ENCODE measurements at places on chromosomes 16 and 17. TPM values are rescaled to one million over a fixed set of nuclear protein-coding genes. Genes with fewer than 3 reads are reported as not detected.

RHOT2 gene
- total RNA-seq: 182 TPM

DNA sequence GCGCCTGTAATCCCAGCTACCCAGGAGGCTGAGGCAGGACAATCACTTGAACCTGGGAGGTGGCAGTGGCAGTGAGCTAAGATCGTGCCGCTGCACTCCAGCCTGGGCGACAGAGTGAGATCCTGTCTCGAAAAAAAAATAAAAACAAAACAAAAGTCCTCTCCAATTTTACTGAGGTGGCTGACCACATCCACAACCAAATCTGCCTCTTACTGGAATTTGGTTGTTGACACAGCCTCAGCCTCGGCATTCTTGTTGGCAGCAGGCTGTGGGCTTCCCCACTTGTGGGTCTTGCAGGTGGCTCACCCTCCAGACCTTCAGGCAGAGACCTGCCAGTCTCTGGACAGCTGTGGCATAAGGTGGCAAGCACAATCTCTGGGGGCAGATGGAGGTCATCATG is 15.6 kb downstream of the B4GALNT2 start:
- no peak for DNase-seq
- no peaks in the 10 kb centered on the region for H3K4me1 ChIP-seq
- no peaks in the 10 kb centered on the region for H3K36me3 ChIP-seq

OSGIN1 gene
- total RNA-seq: 11.9 TPM

DNA sequence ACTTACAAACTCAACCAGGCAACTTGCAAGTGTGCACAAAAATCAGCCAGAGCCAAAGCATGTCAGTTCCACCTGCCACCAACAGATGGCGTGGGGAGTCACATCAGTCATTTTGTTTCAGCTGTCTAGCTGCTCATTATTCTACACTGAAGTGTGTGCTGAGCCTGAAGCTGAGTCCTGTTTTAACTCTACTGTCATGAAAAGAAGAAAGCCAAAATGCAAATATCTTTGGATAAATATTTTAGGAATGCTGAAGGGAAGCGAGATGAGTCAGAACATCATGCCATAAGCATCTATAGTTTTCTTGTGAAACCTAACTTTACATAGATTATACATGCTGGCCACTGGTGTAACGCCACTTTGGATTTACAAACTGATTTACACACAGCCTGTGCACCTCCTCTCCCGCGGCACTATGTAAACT is 172.6 kb downstream of the CDK5R1 start:
- DNase-seq: peak; percentile 73
- H3K4me3 ChIP-seq: no peak overlapping the region
- H3K27ac ChIP-seq: no peak overlapping the region
- no peaks in the 10 kb centered on the region for H3K27me3 ChIP-seq
- H3K4me1 ChIP-seq: no peaks in the 10 kb centered on the region

DNA sequence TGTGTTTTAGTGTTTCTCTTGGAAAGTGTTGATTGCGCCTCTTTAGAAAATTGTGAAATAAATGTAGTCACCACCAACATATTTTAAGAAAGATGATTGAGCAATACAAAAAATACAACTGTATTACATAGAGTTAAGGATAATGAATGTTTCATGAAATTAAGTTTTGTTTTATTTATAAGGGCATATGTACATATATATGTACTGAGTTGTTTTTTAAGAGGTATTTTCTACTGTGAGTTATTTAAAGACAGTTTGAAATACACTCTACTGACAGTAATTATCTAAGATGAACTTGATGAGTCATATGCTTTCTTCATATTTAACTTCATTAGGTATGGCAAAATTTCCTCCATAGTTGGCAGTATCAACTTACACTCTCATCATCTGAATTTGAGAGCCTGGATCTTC is 411.7 kb downstream of the HS3ST3B1 start:
- no peak for DNase-seq
- H3K27me3 ChIP-seq: no peaks in the 10 kb centered on the region
- H3K36me3 ChIP-seq: no peaks in the 10 kb centered on the region
- H3K4me3 ChIP-seq: no peak overlapping the region

DNA sequence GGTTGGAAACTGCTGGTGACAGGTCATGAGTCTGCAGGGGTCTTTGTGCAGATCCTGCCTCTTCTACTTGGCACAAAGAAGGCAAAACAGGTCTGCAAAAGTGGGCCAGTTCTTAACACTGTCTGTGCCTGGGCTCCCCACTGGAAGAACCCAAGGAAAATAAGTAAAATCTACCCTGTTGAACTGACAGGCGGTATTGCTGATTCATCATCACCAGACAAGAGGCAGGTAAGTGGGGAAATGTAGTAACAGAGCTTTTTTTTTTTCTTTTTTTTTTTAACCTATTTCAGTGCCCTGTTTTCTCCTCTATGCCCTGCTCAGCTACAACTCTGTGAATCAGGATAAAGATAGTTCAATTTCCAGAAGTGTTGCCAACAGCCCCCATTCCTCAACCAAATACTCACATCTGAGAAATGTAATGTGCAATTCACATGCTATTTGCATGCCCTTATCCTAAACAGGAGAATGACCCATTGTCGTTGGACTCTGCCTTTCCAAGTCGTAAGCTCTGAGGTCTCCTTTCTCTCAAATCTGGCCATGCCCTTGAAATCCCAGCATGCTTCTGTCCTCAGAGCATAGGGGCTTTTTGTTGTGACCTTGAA is 237.0 kb downstream of the SOX9 start:
- no peak for DNase-seq
- H3K4me1 ChIP-seq: no peaks in the 10 kb centered on the region

- peaks cover 23% of the 10 kb centered on the region for H3K27me3 ChIP-seq
- H3K36me3 ChIP-seq: peaks cover 4% of the 10 kb centered on the region
- peak overlapping the region; percentile 23 for H3K4me3 ChIP-seq
- peak; percentile 56 for DNase-seq
- peak overlapping the region; percentile 59 for H3K27ac ChIP-seq
Measured at GRCh38 chr16:1991135-1991551, 1.4 kb downstream of the SYNGR3 start.

PARD6A gene
- 10.3 TPM for total RNA-seq

SLC16A6 gene
- total RNA-seq: 0.19 TPM

DNA sequence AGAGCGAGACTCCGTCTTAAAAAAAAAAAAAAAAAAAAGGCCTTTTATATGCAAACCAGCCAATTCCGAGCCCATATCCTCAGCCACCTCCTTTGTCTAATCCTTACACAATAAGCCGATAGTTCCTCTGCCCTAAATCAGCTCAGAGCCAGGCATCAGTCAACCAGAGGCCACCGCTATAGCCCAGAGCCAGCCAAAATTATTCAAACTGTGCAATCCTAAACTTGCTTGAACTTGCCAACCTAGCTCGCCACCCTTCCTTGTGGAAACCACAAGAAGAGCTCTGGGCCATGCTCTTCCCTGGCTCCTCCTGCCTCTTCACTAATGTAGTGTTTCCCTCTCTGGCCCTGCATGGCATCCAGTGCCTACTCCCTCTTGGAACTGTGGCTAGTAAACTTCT is 17.7 kb downstream of the ITGAL start:
- no peak overlapping the region for H3K4me3 ChIP-seq
- H3K27me3 ChIP-seq: no peaks in the 10 kb centered on the region
- no peak for DNase-seq
- H3K4me1 ChIP-seq: no peaks in the 10 kb centered on the region

GRCh38 chr17:66494023-66494803 is 191.8 kb downstream of the PRKCA start:
- DNase-seq: no peak
- H3K4me3 ChIP-seq: no peak overlapping the region
- no peaks in the 10 kb centered on the region for H3K36me3 ChIP-seq
- H3K27ac ChIP-seq: no peak overlapping the region
- no peaks in the 10 kb centered on the region for H3K27me3 ChIP-seq

TEFM gene
- total RNA-seq: 12.4 TPM

DNA sequence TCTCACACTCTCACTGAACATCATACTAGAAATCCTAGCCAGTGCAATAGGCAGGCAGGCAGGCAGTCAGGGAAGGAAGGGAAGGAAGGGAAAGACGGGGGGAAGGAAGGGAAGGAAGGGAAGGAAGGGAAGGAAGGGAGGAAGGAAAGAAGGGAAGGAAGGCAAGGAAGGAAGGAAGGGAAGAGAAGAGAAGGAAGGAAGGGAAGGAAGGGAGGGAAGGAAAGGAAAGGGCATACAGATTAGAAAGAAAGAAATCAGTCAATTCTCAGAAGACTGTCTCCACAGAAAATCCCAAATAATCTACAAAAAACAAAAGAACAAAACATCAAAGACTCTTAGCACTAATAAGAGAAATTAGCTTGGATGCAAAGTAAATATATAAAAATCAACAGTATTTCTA is 93.9 kb downstream of the CPPED1 start:
- no peaks in the 10 kb centered on the region for H3K27me3 ChIP-seq
- no peaks in the 10 kb centered on the region for H3K4me1 ChIP-seq
- no peak overlapping the region for H3K4me3 ChIP-seq
- H3K36me3 ChIP-seq: no peaks in the 10 kb centered on the region
- no peak for DNase-seq
- H3K27ac ChIP-seq: no peak overlapping the region

GRCh38 chr17:30376621-30377452 is 1.9 kb upstream of the CPD start:
- peaks cover 4% of the 10 kb centered on the region for H3K4me1 ChIP-seq
- no peaks in the 10 kb centered on the region for H3K36me3 ChIP-seq
- H3K27ac ChIP-seq: peak overlapping the region; percentile 48
- H3K4me3 ChIP-seq: no peak overlapping the region
- peak; percentile 34 for DNase-seq

ZFHX3 gene
- total RNA-seq: 10.5 TPM

DNA sequence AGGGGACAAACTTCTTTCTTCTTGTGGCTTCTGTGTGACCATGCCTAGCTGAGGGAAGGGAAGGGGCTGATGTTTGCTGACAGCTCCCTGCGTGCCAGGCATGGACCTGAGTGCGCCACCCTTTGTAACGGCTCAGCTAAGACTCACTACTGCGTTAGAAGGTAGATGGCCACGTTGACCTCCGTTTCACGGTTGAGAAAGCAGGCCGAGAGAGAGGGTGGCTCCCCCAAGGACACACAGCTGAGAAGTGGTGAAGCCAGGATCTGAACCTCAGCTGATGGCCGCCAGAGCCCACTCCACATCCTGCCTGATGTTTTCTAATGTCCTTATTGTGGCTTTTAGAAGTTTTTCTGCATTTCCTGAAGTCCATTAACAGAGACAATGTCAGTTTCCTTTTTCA is 45.1 kb downstream of the RGS9 start:
- no peaks in the 10 kb centered on the region for H3K27me3 ChIP-seq
- no peak overlapping the region for H3K27ac ChIP-seq
- H3K4me1 ChIP-seq: no peaks in the 10 kb centered on the region
- H3K4me3 ChIP-seq: no peak overlapping the region
- no peak for DNase-seq
- H3K36me3 ChIP-seq: no peaks in the 10 kb centered on the region

TBC1D28 gene
- not detected for total RNA-seq

GRCh38 chr17:3316836-3317235 is 18.7 kb upstream of the OR3A1 start:
- no peaks in the 10 kb centered on the region for H3K27me3 ChIP-seq
- H3K4me1 ChIP-seq: no peaks in the 10 kb centered on the region
- H3K36me3 ChIP-seq: no peaks in the 10 kb centered on the region
- no peak overlapping the region for H3K4me3 ChIP-seq
- no peak for DNase-seq
- H3K27ac ChIP-seq: no peak overlapping the region

DNA sequence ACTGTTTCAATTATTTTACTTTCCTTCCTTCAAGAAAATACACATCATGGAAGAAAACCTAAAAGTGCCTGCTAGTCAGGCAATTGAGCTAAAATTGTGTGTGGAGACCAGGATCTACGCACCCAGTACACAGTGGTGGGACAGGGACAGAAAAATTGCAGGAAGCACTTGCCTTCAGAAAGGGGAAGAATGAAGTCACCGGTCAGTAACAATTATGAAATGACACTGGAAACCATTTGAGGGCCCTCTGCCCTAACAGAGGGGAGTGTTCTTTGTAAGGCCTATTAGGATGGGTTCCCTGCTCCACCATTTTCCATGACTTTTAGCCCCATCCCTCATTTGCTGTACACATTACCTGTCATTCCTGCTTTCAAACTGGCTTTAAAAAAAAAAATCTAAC is 4.5 kb upstream of the PHAF1 start:
- no peaks in the 10 kb centered on the region for H3K36me3 ChIP-seq
- DNase-seq: no peak
- H3K27ac ChIP-seq: peak overlapping the region; percentile 30
- H3K4me1 ChIP-seq: no peaks in the 10 kb centered on the region

CES5A gene
- total RNA-seq: not detected

MT1G gene
- 243 TPM for total RNA-seq

- H3K27ac ChIP-seq: peak within 1 kb of the TSS; percentile 82
- H3K4me3 ChIP-seq: peak within 1 kb of the TSS; percentile 100
- peaks cover 9% of the 10 kb centered on the region for H3K4me1 ChIP-seq
- peak; percentile 78 for DNase-seq
- H3K27me3 ChIP-seq: no peaks in the 10 kb centered on the region
- H3K36me3 ChIP-seq: no peaks in the 10 kb centered on the region
Measured at GRCh38 chr17:82212331-82213250, at the start of gene CCDC57. CCDC57 (minus strand) TSS chr17:82212842; CDS start chr17:82201944, 10,898 bp downstream.

- no peaks in the 10 kb centered on the region for H3K27me3 ChIP-seq
- DNase-seq: no peak
- no peaks in the 10 kb centered on the region for H3K36me3 ChIP-seq
- no peaks in the 10 kb centered on the region for H3K4me1 ChIP-seq
- no peak overlapping the region for H3K4me3 ChIP-seq
- H3K27ac ChIP-seq: no peak overlapping the region
Measured at GRCh38 chr17:38969281-38969680, 2.1 kb upstream of the FBXO47 start.

GNG13 gene
- total RNA-seq: 0.24 TPM

DNA sequence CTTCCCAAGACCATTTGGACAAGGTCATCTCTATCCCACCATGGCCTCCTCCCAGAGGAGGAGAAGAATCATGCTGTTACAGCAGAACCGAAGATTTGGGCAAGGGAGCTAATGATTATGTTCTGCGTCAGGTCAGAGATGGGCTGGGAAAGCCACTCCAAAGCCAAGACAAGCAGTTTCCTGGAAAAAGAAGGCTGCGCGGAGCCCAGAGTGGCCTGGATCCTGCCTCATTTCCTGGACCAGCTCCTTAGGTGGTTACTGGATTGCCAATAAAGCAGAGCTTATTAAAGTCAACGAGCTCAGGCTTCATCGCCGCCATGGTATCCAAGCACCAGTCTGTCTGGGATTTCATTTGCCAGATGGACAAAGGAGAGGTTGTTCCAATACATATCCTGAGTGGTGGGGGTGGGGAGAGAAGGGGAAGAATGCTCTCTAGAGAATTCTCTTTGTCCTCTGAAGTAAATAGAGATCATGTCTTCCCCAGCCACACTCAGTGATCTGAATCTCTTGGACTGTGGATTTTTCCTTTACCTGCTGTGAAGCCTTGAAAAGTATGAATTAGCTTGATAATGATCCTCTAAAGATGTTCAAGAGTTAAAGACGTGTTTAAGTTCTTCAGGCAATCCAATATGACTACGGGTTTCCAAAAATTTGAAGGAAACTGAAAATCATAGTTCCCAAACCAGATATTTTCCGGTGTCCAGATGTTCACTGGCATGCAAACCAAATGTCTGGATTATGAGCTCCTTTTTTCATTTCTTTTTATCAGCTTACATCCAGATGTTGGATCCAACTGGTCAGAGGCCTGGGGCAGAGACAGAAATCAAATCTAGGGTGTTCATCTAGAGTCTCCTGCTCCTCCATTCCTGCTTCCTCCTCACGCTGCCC is 17.7 kb downstream of the PRAC1 start:
- DNase-seq: no peak
- no peaks in the 10 kb centered on the region for H3K36me3 ChIP-seq
- no peak overlapping the region for H3K4me3 ChIP-seq
- no peaks in the 10 kb centered on the region for H3K27me3 ChIP-seq
- H3K27ac ChIP-seq: no peak overlapping the region

FASN gene
- total RNA-seq: 168 TPM

- peaks cover 4% of the 10 kb centered on the region for H3K36me3 ChIP-seq
- no peaks in the 10 kb centered on the region for H3K4me1 ChIP-seq
- no peaks in the 10 kb centered on the region for H3K27me3 ChIP-seq
- H3K4me3 ChIP-seq: no peak overlapping the region
Measured at GRCh38 chr17:534071-534691, 180.5 kb downstream of the VPS53 start.

WNT3 gene
- 1.0 TPM for total RNA-seq
